ENCODE measurements at places on chromosomes 3 and 15.
A peak's percentile ranks its signal among the peaks of the same experiment; 100 is the strongest.

GRCh38 chr15:52437646-52438045 lies 91.0 kb downstream of the MYO5A start:
- no peak for DNase-seq

DNA sequence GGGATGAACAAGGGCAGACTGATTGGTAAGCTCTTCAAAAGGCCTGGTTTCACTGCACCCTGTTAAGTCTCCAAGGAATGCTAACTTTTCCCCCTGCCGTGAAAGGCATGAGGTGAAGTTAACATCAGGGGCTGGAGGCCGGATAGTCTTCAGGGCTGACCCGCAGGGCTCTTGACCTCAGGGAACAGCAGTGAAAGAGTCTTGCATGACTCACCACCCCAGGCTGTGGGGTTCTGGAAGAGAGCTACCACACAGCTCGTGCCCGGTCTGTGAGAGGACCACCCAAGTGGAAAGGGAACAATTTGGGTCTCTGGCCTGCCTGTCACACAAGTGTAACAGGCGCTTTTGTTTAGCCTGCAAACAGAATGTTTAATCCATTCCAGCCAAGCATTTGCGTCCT lies 504.9 kb downstream of the EDEM1 start:
- DNase-seq: no peak

DNA sequence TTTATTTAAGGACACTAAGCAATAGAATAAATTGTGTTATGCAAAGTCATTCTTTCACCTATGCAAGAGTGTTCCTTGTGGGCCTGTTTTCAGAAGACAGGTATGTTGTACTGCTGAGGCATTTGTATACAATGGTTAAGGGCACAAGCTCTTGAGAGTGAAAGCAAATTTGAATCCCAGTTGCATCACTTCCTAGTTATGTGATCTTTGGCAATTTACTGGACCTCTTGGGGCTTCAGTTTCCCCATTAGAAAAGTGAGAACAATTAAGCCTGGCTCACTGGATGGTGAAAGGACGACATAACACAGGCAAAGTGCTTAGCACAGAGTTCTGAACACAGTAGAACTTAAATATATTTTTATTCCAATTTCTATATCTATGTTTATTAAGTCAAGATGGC lies 117.4 kb downstream of the EFHB start:
- DNase-seq: no peak

DNA sequence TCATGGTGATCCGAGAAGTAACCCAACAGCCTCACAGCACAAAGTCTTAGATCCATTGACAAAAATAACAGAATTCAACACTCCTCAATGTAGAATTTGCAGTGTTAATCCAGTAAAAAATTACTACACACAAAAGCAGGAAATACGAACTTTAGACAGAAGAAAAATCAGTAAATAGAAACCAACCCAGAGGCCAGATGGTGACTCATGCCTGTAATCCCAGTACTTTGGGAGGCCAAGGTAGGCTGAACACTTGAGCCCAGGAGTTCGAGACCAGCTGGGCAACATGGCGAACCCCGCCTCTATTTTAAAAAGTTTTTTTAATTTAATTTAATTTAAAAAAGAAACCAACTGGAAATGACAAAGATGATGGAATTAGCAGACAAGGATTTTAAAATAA lies 36.1 kb downstream of the SELENOT start:
- no peak for DNase-seq

DNA sequence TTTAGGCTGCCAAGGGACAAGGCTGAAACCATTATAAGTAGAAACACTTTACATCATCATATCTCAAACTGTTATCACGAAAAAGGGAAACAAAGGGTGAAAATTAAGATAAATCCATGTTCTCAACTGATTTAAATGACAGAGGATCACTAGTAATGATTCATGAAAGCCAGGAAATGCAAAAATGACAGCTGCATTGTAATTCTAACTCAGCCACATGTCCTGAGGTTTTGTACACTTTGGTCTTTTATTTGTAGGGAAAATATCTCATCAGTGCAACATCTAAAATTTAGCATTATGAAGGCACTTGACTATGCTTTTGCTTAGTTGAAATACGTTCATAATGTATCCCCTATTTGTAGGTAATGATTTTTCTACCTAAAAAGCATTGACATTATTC lies 379.7 kb downstream of the TIGIT start:
- no peak for DNase-seq

GRCh38 chr15:50798684-50799083 lies 33.2 kb upstream of the SPPL2A start:
- DNase-seq: no peak

- no peak for DNase-seq
Observed at GRCh38 chr3:67661089-67661488, 6.7 kb upstream of the SUCLG2 start.

DNA sequence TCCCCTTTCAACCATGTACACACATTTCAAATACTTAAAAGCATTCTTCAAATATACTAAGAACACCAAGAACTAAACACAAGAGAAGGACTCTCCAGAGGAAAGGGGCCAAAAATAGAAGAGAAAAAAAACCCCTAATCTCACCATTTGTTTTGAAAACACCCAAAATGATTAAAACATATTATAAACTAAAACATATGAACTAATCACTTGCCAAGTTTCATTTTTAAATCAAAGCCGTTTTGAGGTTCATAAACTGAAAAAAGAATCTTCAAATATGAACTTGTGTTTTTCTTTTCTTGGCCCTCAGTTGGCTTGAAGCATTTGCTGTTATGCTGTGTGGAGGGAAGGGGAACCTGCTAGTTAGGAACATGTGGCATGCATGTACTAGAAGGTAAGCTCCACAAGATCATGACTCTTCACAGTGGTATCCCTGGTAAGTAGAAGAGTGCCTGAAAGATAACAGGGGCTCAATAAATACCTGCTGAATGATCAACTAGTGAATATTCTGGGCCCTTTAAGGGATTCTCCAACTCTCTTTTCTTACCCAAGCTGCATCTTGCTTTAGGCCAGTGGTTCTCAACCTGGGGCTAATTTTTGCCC lies 224.5 kb downstream of the TIGIT start:
- no peak for DNase-seq

GRCh38 chr3:40584625-40585189 lies 59.9 kb downstream of the ZNF621 start:
- DNase-seq: peak; percentile 74

GRCh38 chr3:47261301-47261700 lies 21.3 kb downstream of the KIF9 start:
- no peak for DNase-seq

DNA sequence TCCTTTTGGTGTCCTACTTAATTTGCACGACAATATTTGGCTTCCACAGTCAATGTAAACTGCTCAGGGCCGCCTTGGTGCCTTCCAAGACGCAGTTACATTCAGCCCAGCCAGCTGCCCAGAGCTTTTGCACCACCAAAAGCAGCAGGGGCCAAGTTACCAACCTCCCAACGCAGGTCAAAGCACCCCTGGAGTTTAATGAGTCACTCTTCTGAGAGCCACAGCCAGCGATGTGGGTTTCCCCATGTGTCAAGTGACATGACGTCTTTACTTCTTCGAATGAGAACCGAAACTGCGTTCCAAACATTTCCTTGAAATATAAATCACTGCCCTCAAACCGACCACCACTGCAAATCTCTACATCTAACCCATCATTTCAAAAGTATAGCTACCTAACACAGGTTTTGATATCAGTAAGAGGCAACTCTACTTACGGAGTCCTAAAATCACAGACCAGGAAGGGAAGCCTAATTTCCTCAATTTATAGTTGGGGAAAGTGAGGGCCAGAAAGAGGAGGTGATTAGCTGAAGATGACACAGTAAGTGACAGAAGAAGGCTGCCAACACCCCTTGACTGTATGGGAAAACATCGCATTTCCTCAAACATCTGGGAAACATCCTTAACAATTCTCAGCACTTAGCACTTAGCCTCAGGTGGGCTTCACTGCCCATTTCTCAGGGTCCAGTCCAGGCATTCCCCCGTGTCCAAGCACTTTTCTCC lies 24.5 kb downstream of the MB21D2 start:
- peak; percentile 83 for DNase-seq

DNA sequence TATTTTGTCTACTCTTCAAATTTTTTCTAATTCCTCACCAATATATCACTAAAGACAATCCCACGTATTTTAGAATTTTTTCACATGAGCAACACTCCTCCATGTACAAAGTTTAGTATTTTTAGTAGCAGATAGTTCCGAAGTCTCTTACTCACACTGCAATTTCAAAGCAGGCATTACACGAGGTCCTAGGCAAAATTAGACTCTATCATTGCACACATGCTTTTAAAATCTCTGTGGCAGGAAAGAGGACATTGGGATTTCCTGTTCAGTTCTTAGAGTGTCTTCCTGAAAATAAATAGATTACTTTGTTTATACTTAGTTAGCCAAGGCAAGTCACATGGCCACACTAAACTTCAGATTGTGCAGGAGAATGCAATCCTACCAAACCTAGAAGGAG lies 847.7 kb downstream of the ROBO2 start:
- DNase-seq: no peak

DNA sequence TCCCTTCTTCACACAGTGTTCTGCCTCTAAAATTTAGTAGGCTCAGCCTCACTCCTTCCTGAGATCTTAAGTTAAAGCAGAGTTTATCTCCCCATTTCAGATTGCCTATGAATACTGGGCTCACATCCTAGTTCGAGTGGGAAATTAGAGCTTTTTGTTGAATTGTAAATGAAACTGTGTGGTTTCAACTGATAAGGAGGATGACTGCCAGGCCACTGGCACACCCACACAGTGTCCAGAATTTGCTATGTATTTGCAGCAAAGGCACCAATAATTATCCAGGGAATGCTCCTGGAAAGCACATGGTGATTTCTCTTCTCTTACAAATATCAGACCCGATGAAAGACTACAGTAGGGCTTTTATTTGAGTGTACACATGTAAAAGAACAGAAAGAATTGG lies 308.1 kb upstream of the COL8A1 start:
- no peak for DNase-seq

- no peak for DNase-seq
Observed at GRCh38 chr15:90042356-90042755, 41.2 kb downstream of the ZNF710 start.

DNA sequence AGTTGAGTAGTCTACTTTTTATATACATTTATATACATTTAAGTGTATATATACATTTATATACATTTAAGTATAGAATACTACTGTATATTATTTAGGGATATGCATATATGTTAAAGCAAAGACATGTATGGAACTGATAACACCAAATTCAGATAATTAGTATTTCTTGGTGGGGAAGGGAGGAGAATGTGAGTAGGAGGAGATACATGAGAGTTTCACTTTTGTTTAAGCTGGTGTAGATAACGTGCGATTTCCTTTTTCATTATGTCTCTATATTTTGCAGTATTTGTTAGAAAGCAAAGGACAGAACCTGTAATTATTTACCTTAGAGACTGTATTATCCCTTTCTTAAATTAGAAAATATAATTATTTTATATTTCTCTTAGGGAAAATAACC lies 16.6 kb upstream of the NIT2 start:
- no peak for DNase-seq

GRCh38 chr15:40274350-40275274 lies 8.3 kb downstream of the ANKRD63 start:
- peak; percentile 91 for DNase-seq

GRCh38 chr3:192917404-192918274 lies at the start of gene MB21D2:
Gene MB21D2 (minus strand): TSS chr3:192917856. CDS start chr3:192917840, 16 bp downstream.
- DNase-seq: no peak

DNA sequence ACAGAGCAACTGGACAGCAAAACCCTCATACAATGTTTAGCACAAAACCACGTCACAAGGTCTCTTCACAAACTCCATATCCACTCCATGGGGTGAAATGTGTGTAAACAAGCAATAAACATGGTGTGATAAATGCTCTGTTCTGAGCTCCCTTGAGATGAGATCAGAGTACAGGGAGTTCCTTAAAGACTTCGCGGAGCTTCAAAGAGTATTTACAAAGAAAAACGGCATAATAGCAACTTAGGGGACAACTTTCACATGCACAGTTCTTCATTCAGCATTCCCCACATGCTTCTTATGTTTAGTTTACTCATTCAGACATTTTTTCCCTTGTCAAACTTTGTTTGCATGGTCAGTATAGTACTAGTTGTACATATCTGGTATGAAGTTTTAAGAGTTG lies 52.5 kb upstream of the SUCLG2 start:
- DNase-seq: no peak

- no peak for DNase-seq
Observed at GRCh38 chr3:158160958-158161357, 51.1 kb downstream of the RSRC1 start.

- no peak for DNase-seq
Observed at GRCh38 chr15:62745621-62746225, 296.8 kb upstream of the TPM1 start.

DNA sequence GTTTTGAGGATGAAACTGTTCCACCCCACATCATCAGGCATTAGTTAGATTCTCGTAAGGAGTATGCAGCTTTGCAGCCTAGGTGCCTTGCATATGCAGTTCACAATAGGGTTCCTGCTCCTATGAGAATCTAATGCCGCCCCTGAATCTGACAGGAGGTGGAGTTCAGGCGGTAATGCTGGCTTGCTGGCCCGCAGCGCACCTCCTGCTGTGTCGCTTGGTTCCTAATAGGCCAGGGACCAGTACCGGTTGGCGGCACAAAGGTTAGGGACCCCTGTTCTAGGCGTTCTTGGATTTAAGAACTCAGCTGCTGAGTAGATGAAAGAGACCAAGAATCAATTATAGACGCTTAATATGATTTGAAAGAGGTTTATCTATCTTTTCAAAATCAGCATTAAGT lies 595.4 kb downstream of the CADM2 start:
- DNase-seq: no peak

GRCh38 chr3:34323517-34323916 lies 525.1 kb downstream of the PDCD6IP start:
- no peak for DNase-seq

GRCh38 chr15:25802285-25802830 lies 60.8 kb downstream of the ATP10A start:
- no peak for DNase-seq

- no peak for DNase-seq
Observed at GRCh38 chr3:128439226-128439625, 27.5 kb downstream of the DNAJB8 start.

- DNase-seq: no peak
Observed at GRCh38 chr3:169362868-169363267, 300.6 kb downstream of the MECOM start.

DNA sequence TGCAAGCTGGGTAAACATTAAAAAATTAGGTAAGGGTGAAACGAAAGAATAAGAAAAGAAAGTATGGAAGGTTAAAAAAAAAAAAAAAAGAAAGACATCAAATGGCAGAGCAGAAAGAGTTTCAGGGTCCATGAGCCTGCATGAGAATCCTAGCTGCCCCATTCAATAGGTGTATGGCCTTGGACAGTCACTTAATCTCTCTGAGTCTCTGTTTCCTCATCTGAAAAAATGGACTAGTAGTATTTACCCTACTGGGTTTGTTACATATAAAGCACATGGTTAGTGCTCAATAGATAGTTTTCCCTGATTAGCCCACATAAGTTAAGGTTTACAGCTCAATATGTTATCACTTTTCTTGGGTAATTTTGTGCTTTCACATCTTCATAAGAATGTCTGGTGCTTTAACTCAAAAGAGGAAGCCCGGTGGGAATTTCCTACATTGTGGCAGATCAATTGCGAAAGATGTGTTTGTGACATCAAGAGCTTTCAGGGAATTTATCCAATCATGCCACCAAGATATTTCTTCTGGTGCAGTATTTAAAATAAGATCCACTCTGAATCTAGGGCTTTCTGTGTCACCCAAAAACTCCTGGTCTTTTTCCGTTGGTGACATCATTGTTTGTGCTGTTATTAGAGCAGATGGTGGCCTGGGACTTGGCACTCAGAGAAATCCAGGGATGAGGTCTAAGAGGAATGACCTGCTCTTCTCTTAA lies 57.2 kb upstream of the UBE2E1 start:
- peak; percentile 73 for DNase-seq

Data from natural killer cell treated with Interleukin-12 subunit alpha and Interleukin-12 subunit beta and Interleukin-15 and Interleukin-18, amount 100 ng/mL, for 72 hours (primary cell).